Kidney (tissue), 22 donors: ENCODE measurements at places on chromosomes 11 and 22.

DNA sequence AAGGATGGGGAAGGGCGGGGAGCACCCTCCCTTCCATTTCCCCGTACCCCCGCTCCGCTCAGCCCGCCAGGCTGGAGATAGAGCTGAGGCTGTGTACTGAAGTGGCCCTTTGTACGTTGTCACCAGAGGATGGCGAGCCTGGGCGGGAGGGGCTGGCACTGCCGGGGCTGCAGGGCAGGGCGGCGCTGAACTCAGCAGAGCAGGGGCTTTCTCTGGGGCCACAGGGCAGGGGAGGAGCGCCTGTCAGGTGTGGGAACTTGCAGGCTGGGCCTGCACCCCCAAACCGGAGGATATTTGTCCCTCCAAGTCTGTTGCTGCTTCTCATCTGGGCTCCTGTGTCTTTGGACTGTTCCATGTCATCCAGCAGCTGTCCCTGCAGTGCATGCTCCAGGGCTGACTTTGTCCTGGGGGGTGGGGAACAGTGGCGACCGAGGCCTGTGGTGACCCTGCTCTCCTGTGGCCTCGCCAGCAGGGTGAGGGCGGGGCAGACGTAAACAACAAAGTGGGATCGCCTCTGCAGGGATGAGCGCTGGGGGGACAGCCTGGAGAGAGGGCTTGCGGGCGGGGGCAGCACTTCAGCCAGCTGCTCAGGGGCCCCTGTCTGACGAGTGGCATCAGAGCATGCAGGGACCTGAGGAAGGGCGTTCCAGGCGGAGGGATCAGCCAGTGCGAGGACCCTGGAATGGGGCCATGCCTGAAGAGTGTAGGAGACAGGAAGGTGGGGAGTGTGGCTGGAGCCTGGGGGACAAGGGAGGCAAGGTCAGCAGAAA lies 13.1 kb downstream of the MGAT3 start:
- no peak overlapping the region for H3K4me3 ChIP-seq
- peak overlapping the region; percentile 82 for H3K27ac ChIP-seq
- H3K4me1 ChIP-seq = peaks cover 28% of the 10 kb centered on the region
- no peak for DNase-seq
- H3K36me3 ChIP-seq = no peaks in the 10 kb centered on the region

DNA sequence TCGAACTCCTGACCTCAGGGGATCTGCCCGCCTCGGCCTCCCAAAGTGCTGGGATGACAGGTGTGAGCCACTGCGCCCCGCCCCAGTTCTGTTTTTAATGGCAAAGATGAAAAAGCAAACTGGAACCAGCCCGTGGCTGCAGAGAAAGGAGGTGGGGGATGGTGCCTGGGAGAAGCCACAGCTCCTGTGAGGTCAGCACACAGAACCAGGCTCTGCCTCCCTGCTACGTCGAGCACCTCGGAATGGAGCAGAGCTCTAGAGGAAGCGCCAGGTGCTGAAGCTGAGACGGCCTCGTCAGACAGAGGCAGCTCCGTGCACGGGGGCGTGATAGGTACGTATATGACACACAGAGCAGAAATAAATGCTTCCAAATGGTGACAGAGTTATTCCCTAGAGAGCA lies 8.5 kb downstream of the DRD4 start:
- H3K4me1 ChIP-seq = no peaks in the 10 kb centered on the region
- DNase-seq = no peak
- no peaks in the 10 kb centered on the region for H3K27me3 ChIP-seq
- H3K4me3 ChIP-seq = no peak overlapping the region

- DNase-seq = no peak
- no peak overlapping the region for H3K4me3 ChIP-seq
- no peaks in the 10 kb centered on the region for H3K4me1 ChIP-seq
- H3K36me3 ChIP-seq = no peaks in the 10 kb centered on the region
- H3K27me3 ChIP-seq = no peaks in the 10 kb centered on the region
Observed at GRCh38 chr11:26931881-26932280, 62.0 kb upstream of the FIBIN start.

GRCh38 chr11:3201112-3201581 lies 17.5 kb downstream of the MRGPRG start:
- H3K27me3 ChIP-seq = peaks cover 2% of the 10 kb centered on the region
- DNase-seq = no peak
- no peak overlapping the region for H3K4me3 ChIP-seq
- no peaks in the 10 kb centered on the region for H3K36me3 ChIP-seq

- H3K4me3 ChIP-seq = no peak overlapping the region
- no peak for DNase-seq
- no peaks in the 10 kb centered on the region for H3K4me1 ChIP-seq
- H3K27ac ChIP-seq = no peak overlapping the region
Observed at GRCh38 chr11:122267602-122268001, 151.6 kb upstream of the BLID start.

GRCh38 chr11:81039916-81040524 lies 1599.2 kb upstream of the TENM4 start:
- no peak for DNase-seq
- no peak overlapping the region for H3K27ac ChIP-seq
- H3K36me3 ChIP-seq = no peaks in the 10 kb centered on the region
- H3K27me3 ChIP-seq = no peaks in the 10 kb centered on the region

GRCh38 chr11:57294225-57295131 lies 30.3 kb downstream of the TNKS1BP1 start:
- no peak for DNase-seq
- H3K4me3 ChIP-seq = no peak overlapping the region
- peaks cover 7% of the 10 kb centered on the region for H3K36me3 ChIP-seq
- H3K4me1 ChIP-seq = peaks cover 7% of the 10 kb centered on the region

GRCh38 chr11:36510594-36510942 lies 496 bp upstream of the TRAF6 start:
- H3K4me3 ChIP-seq = peak overlapping the region; percentile 98
- no peak for DNase-seq
- no peaks in the 10 kb centered on the region for H3K4me1 ChIP-seq
- H3K27ac ChIP-seq = peak overlapping the region; percentile 93
- no peaks in the 10 kb centered on the region for H3K27me3 ChIP-seq
- no peaks in the 10 kb centered on the region for H3K36me3 ChIP-seq

DNA sequence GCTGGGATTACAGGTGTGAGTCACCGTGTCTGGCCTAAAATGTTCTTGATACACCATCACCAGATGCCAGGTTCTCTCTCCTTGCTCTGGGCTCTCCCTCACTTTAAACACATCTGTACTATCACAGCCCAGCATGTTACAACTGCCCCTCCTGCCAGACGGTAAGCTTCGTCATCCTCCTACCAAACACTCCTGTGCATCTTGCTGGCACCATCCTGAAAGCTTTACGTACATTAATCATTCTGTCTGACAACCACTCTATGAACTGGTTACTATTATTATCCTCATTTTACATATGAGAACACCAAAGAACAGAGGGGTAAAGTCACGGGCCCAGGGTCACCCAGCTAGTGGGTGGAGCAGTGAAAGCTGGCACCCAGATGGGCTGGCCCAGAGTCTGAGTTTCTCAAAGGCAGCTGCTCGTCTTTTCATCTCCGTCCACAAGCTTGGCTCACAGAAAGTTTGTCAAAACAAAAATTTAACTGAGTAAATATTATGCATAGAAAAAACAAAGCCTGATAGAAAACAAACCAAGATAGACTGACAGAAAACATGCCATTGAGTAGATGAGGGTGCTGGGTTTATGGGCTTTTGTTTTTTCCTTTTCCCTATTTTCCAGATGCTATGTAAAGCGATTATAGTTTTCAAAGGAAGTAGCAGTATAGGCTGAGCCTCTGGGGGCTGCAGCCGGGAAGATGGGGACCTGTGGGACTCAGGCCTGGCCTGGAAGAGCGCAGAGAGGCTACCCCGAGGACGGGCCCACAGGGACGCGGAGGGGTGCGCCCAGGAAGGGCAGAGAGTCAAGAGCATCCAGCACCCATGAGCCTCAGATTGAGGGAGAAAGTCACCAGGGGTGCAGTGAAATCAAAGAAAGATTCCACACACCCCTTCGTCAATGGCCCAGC lies 9.5 kb downstream of the PLA2G6 start:
- H3K4me3 ChIP-seq = no peak overlapping the region
- no peaks in the 10 kb centered on the region for H3K27me3 ChIP-seq
- peaks cover 4% of the 10 kb centered on the region for H3K36me3 ChIP-seq
- DNase-seq = peak; percentile 19
- H3K27ac ChIP-seq = no peak overlapping the region

DNA sequence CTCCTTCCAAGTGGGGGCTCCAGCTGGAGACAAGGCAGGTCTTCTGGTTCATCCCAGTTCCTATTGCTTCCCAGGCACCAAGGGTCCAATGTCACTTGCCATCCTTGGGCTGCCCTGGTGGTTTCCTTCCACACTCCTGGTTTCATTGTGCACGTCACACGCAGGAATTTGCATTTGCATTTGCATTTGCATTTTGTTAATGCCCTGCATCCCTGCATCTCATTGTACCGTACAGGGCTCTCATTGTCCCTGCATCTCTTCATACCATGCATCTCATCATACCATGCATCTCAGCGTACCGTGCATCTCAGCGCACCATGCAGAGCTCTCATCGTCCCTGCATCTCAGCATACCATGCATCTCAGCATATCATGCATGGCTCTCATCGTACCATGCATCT lies 112.2 kb upstream of the SYT13 start:
- no peaks in the 10 kb centered on the region for H3K36me3 ChIP-seq
- no peak overlapping the region for H3K4me3 ChIP-seq
- no peak overlapping the region for H3K27ac ChIP-seq
- no peak for DNase-seq

DNA sequence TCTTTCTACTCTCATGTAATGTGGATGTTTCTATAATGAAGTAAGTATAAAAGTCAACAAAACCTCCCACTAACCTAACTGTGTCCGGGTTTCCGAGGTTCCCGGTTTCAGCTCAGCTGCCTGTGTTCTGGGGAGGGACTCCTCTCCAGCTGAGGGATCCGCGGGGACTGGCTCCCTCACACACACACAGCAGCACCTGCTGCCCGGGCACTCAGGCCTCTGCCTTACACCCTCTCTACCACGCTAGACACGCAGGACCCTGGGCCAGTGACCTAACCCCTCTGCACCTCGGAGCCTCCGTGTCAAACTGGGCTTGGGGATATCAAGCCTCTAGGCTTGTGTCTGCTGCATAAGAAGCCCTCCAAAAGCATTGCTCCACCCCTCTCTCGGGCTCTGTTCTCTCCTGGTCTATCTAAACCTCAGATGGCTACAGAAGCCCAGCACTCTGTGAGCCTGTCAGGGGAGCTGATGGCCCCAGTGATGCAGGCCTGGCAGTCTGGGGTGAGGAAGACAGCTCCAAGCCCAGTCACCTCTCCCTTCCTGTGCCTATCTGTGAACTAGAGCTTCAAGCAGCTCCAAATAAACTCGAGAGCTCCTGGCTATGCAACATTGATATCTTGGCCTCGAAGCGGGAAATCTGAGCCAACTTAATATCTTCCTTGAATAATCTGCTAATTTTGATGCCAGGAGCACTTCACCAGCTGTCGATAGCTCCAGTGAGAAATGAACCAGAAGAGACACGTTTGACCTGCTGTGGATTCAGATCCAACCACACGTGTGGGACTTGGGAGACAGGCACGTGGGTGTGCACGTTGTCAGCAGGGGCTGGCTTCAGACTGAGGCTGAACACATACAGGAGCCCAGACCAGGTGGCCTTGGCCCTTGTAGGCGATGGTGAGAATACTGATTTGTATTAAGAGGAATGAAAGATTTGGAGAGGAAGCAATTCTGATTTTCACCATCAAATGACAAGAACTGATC lies 232.7 kb upstream of the B3GAT1 start:
- H3K27ac ChIP-seq = no peak overlapping the region
- peaks cover 2% of the 10 kb centered on the region for H3K27me3 ChIP-seq
- no peak overlapping the region for H3K4me3 ChIP-seq
- H3K4me1 ChIP-seq = no peaks in the 10 kb centered on the region

GRCh38 chr22:40396882-40397281 lies 26.5 kb downstream of the SGSM3 start:
- H3K4me1 ChIP-seq = peaks cover 4% of the 10 kb centered on the region
- peak overlapping the region; percentile 62 for H3K27ac ChIP-seq
- DNase-seq = peak; percentile 88
- H3K4me3 ChIP-seq = no peak overlapping the region
- H3K36me3 ChIP-seq = peaks cover 11% of the 10 kb centered on the region

DNA sequence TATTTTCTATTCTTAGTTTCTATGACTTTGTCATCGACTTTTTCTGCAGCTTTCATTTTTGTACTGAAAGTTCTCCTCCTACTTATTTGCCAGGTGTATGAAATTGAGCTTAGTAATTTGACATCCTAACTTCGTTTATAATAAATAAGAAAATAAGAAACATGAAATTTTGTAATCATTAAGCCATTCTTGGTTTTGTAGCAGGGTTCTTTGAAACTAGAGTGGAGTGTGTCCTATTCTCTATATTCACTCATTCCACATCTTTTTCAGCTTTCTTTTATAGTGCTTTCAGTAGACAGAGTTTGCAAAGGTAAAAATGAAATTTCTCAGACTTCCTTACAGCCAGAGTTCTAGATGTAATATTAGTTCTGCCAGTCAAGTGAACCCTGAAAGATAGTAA lies 47.8 kb downstream of the FANCF start:
- H3K4me3 ChIP-seq = no peak overlapping the region
- H3K36me3 ChIP-seq = no peaks in the 10 kb centered on the region
- H3K27ac ChIP-seq = no peak overlapping the region
- no peaks in the 10 kb centered on the region for H3K27me3 ChIP-seq
- H3K4me1 ChIP-seq = no peaks in the 10 kb centered on the region

DNA sequence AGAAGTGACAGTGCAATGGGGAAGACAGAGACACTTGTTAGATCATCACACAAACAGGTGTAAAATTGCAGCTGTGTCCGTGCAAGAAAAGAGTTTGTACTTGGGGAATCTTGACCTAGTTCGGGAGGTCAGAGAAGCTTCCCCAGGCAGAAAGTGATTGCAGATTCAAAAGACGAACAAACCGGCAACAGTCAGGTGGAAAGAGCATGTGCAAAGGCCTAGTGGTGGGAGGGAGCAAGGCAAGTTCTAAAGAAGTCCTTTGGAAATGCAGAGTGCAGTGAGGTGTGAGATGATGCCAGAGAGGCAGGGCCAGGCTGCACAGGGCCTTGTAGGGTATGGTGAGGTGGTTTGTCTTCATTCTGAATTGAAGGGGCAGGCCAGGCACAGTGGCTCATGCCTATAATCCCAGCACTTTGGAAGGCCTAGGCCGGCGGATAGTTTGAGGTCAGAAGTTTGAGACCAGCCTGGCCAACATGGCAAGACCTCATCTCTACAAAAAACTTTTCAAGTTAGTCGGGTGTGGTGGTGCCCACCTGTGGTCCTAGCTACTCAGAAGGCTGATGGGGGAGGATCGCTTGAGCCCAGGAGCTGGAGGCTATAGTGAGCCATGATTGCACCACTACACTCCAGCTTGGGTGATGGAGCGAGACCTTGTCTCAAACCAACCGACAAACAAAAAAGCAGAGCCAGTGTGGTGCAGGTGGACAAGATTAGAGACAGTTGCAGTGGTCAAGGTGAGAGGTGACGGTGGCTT lies 1.9 kb upstream of the ESS2 start:
- no peak for DNase-seq
- no peak overlapping the region for H3K27ac ChIP-seq
- H3K4me1 ChIP-seq = no peaks in the 10 kb centered on the region

- H3K4me3 ChIP-seq = no peak overlapping the region
- H3K27ac ChIP-seq = no peak overlapping the region
- no peaks in the 10 kb centered on the region for H3K36me3 ChIP-seq
- no peaks in the 10 kb centered on the region for H3K27me3 ChIP-seq
- H3K4me1 ChIP-seq = peaks cover 5% of the 10 kb centered on the region
- DNase-seq = no peak
Observed at GRCh38 chr22:42969348-42969975, 45.5 kb downstream of the PACSIN2 start.

GRCh38 chr11:132022285-132022684 lies 651.9 kb downstream of the NTM start:
- no peak overlapping the region for H3K27ac ChIP-seq
- H3K4me3 ChIP-seq = no peak overlapping the region

GRCh38 chr11:65425971-65426838 lies 3.6 kb downstream of the NEAT1 start:
- H3K4me3 ChIP-seq = peak overlapping the region; percentile 98
- H3K27me3 ChIP-seq = no peaks in the 10 kb centered on the region
- DNase-seq = peak; percentile 76
- H3K27ac ChIP-seq = peak overlapping the region; percentile 100
- H3K36me3 ChIP-seq = peaks cover 48% of the 10 kb centered on the region
